NCI-H460 (cell line): ENCODE measurements at places on chromosomes 7 and 10. TPM values are rescaled to one million over a fixed set of nuclear protein-coding genes. Genes with fewer than 3 reads are reported as not detected.

- no peak for DNase-seq
Observed at GRCh38 chr10:32445036-32445435, 904 bp upstream of the CCDC7 start.

- no peak for DNase-seq
Observed at GRCh38 chr10:130382031-130382430, 245.8 kb downstream of the GLRX3 start.

DNA sequence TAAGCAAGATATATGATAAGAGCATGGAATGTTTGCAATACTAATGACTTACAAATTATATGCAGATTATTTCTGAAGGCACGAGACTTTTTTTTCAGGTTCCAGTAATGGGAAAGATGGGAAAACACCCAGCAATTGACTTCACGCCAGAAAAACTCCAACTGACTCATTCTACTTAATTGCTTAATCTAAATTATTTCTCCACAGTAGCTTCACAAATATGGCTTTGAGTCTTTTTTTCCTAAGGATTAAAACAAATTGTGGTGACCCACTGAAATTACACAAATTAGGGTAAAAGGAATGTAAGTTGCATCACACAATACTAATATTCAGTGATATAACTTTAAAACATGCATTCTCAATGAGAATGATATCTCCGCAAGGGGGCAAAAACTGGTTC, 138.7 kb downstream of the GNAI1 start:
- DNase-seq: no peak

- DNase-seq: no peak
Observed at GRCh38 chr7:41529831-41530230, 173.1 kb downstream of the INHBA start.

The JMJD1C gene
- total RNA-seq: 65.5 and 66.0 TPM in 2 replicates

The NUTM2E gene
- total RNA-seq: not detected in 2 replicates
